ENCODE measurements at places on chromosomes 6 and 20. TPM values are rescaled to one million over a fixed set of nuclear protein-coding genes. Genes with fewer than 3 reads are reported as not detected.

DLL1 gene
- 2.8 TPM for total RNA-seq

- DNase-seq, result no peak
These were observed 3.2 kb upstream of the IRF4 start for GRCh38 chr6:388202-388903.

DNA sequence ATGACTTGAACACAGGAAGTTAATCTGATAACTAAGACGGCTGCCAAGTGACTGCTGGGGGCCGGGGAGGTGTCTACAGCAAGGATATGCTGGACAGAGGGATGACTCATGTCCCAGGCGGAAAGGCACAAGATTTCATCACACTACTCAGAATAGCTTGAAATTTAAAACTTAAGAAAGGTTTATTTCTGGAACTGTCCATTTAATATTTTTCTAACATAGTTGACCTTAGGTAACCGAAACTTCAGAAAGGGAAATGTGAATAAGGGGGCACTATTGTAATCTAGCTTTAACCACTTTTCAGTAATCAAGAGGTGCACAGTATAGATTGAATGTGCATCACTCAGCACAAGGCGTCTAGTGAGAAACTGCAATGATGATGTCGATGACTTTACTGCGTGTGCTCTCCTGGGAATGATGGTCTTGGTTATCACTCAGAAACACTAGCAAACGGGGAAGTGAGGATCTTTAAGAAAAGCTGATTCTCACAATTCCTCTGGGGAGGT, 171.5 kb downstream of the QKI start:
- DNase-seq, result peak; percentile 91

GRCh38 chr20:42378826-42379225, 760.6 kb upstream of the CHD6 start:
- no peak for DNase-seq

DNA sequence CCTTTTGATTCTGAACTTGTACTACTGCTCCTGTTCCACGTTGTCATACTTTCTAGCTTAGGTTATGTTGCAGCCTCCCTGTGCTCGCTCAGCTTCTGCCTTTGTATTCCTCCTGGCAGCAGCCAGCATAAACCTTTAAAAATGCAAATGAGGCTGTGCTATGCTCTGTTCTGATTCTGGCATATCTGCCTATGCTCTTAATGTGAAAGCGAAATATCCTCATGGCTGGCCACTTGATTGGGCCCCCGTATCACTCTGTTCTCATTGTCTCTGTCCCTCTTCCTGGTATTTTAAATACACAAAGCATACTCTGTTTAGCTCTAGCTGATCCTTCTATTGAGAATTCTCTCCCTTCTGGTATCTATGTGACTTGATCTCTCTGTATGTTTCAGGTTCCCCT, 139.0 kb downstream of the JARID2 start:
- no peak for DNase-seq

Measured in Daoy (cell line).